ENCODE measurements at places on chromosomes 12 and 14.

DNA sequence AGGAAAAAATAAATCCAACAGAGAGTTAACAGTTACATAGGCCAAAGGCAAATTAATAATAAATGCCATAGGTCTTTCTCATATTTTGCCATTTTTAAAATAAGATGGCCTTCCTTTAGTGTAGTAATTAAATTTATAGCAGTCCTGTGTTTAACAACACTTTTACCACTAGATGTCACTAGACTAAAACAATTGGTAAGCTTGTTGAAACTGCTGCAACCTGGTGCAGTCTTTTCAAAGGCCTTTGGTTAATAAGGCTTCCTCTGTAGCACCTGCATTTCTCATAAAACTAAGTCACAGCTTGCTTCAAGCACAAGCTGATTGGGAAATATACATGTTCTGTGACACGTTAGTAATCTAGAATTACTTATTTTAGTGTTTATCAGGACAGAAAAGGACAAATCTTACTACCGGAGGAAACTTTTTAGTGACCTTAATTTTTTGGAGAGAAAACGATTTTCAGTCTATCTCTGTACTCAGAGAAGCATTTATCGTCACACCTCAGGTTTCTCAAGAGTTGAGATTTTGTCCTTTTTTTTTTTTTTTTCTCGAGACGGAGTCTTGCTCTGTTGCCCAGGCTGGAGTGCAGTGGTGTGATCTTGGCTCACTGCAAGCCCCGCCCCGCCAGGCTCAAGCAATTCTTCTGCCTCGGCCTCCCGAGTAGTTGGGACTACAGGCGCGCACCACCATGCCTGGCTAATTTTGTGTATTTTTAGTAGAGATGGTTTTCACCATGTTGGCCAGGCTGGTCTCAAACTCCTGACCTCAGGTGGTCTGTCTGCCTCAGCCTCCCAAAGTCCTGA is 20.0 kb downstream of the BORCS5 start:
- DNase-seq, result peak; percentile 7

GRCh38 chr14:70189456-70190077 is 816 bp upstream of the SLC8A3 start:
- no peak for DNase-seq

DNA sequence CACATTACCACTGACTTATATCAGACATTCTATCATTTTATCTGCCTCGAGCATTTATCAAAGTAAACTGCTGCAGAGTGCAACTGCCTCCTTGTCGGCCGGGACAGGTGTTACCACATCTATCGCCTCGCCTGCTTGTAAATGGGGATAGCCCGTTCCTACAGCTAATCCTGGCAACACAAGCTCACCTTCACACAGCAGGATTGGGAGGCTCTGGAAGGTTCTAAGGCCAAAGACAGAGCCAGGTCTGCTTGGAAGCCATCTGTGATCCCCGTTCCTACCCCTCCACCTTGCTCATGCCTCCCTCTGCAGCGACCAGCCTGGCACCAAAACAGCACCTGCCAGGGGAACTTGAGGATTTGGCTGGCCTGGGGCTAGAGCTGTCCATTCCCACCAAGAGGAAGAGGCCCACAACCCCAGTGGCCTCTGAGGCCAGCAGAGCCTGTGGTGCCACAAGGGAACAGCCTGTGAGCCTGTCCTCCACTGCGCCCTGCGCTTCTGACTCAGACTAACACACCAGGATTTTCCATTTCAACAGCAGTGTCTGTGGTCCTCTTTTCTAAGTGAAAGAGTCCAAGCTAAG is 114.8 kb upstream of the DIO3 start:
- no peak for DNase-seq

DNA sequence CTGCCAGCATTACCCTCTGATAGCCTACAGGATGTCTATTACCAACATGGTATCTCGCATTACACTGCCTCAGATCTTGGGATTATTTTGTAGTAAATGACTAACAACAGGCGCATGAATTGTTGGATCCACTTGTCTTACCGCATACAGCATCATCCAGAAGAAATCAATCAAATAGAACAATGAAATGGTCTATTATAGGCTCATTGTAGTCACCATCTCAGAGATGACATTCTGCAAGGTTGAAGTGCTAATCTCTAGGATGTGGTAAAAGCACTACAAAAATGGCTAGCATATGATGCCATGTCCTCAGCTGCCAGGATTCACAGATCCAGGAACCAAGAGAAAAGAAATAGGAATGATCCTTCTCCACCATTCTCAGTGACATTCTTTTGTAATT is 52.0 kb downstream of the WASHC3 start:
- peak; percentile 67 for DNase-seq

- DNase-seq, result peak; percentile 64
Measured at GRCh38 chr14:91019673-91020072, 40.8 kb downstream of the RPS6KA5 start.
